ENCODE measurements at places on chromosomes 6 and 20.
A peak's percentile ranks its signal among the peaks of the same experiment; 100 is the strongest.

- DNase-seq, result no peak
Observed at GRCh38 chr6:168216751-168217191, 102.8 kb downstream of the DACT2 start.

DNA sequence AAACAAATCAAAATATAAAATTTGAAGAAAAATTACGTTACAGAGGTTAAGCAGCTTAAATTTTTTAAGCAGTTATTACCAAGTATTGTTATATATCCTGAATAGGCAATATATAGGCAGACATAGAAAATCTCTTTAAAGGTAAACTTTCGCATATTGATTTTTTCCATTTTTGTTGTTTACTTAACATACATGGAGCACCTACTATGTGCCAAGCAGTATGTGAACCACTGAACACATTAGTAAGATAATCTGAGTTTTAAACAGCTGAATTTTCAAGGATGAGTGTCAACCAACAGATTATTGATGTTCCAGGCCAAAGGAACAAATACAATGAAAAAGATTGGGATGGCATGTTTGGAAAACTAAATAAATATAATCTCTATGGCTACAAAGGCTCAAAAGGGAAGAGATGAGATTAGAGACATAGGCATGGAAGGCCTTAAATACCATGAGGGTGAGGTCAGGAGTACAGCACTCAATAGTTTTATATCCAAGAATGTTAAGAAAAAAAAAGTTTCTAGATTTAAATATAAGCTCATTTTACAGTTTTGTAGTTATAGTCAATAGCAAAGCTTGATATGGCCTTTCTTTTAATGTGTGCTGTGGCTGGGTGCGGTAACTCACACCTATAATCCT lies 277.5 kb downstream of the PTPRK start:
- no peak for DNase-seq

DNA sequence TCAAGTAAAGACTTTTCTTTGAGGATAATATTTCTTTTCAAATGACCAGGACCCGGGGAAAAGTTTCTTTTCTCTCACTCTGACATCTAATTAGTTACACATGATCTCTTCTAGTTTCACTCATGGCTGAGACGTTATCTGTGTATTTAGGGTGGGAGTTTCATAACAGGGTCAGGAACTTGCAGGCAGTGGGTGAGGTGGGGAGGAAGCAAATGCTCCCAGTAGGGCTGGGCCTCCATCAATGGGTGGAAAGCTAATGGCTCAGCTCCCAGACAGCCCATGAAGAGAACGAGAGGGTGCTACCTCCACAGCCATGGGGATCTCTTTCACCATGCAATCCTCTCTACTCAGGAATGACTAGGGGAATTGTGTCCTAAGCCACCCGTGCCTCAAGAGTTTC lies 119.3 kb downstream of the F13A1 start:
- DNase-seq, result no peak

- no peak for DNase-seq
Observed at GRCh38 chr6:147421903-147422302, 86.6 kb upstream of the SAMD5 start.

DNA sequence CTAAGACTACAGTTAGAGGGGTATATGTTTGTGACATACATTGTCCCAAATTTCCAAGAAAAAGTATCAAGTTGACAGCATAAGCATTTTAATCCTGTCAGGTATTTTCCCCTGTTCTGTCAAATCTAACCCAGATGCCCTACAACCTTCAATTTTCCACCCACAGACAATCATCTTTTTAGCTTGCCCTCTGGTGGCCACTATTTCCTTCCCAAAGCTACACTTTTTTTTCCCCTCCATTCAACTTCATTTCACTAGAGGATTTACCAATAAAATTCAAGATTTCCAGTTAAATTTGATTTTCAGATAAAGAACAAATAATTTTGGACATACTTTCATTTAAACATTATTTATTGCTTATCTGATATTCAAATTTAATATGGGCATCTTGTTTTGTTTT lies 286.6 kb downstream of the TENT5A start:
- no peak for DNase-seq

DNA sequence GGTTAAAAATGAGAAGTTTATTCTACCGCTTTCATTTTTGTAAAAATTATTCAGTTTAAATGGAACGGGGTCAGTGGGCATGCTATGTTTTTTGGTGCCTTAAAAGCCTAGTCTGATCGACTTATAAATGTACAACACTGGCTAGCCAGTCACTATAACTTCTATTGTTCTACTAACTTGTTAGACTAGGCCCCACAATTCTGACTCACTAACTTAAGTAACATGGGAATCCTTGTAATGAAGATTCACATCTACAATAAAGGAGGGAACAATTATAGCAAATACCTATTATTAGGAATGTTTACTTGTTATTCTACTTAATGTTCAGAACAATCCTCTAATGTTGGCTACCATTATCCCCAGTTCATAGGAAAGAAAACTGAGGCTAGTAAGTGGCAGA lies 28.5 kb downstream of the REPS1 start:
- no peak for DNase-seq

DNA sequence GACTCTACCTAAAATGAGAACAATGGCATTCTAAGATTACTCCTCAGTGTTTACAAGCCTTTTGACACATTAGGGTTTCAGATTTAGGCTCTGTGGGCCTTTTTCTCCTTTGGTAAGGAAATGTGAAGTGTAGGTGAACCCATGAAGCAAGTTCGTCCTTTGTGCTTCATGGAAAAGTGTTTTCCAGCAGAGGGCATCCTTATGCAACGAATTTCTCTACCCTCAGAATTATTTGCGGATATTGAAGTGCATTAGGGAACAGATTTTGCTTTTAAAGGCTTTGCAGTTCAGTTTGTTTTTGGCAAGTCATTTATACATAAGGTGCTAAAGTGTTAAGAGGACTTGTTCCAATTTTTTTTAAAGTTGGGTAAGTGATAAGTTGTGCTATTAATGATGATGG lies 55.7 kb upstream of the FERMT1 start:
- DNase-seq, result no peak

- no peak for DNase-seq
Observed at GRCh38 chr6:169646906-169647567, 54.8 kb downstream of the WDR27 start.

DNA sequence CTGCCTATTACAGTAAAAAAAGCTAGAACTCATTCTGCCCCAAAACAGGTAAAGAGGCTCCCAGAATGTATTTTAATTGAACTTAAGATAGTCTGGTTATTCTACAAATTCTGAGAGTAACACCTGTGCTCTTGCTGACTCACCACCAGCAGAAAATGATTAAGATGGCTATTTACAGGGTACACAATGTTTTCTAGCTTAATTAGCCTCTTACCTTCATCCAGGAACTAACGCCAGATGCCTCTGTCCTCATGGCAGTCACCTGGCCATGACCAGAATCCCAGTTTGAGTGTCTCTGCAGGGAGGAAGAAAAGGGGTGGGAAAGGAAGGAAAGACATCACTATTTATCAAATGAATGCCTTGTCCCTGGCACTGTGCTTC lies 31.3 kb upstream of the PPP1R3G start:
- no peak for DNase-seq

GRCh38 chr20:7505835-7506221 lies 434.4 kb downstream of the HAO1 start:
- no peak for DNase-seq

DNA sequence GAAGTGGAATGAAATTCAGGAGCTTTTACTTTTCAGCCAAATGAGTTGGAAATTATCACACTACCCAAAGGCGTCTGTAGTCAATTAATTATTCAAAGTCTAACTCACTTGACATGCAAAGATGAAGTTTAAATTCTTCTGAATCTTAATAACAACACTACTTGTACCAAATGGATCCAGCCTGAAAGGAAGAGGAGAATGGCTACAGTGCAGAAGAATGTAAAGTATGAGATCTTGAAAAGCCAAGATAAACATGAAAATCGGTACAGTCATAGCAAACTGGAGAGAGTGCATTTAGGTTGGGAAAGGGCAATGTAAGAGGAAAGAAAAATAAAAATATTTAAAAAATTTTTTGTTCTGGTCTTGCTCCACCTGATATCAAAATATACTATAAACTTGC lies 195.5 kb downstream of the SIM1 start:
- no peak for DNase-seq

GRCh38 chr6:6220718-6221117 lies 99.7 kb downstream of the F13A1 start:
- no peak for DNase-seq

DNA sequence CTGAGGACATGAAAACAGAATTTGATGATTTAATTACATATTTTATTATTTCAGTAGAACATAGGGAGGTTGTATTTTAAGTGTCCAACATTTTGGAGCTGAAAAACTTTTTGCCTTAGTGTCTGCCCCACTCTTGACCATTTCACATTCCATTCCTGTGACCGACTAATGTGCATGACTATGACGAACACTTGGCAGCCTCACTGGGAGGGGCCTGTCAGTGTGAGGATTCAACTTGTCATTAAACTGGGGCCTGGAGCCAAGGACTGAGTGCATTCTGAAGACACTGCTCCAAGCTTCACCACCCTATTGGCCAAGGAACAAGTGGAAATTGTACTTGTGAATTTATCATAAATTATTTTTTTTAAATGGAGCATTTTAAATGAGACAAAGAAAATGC lies 661.3 kb downstream of the BCKDHB start:
- no peak for DNase-seq

DNA sequence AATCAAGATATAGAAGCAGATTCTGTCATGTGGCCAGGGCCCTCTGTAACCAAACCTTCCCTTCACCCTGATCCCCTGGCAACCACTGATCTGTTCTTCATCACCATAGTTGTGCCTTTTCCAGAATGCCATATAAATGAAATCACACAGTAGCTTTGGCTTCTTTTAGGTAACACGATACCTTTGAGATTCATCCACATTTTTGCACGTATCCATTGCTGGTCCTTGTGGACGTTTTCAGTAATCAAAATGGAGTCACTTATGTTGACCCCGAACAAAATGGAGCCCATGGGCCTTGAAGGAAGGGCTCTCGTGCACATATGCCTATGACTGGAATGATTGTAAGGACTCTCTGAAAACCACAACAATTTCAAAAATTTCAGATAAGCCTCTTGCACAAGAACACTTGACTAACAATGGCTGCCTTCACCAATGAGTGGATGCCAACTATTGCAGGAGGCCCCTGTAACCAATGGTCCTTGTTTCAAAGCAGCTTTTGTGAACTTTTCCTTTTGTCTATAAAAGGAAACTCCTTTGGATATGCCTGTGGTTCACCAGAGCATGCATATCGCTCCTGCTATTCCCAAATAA lies 84.3 kb upstream of the RALY start:
- no peak for DNase-seq

DNA sequence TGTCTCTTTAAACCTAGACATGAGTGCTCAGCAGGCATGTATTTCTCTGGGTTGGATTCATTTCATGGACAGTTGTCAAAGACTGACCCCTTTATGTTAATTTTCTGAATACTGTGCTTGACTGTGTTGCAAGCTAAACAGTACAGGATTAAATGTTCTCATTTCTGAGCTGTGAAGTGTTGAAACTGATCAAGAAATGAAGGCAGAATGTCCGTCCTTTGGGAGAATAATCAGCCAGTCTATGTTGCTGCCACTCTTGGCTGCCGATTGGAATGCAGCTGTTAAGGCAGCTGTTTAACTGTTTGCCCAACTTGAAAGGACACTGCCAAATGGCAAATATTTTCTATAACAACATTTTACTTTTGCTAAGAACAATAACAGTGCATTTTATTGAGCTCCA lies 87.3 kb downstream of the CEP57L1 start:
- DNase-seq, result no peak

- DNase-seq, result no peak
Observed at GRCh38 chr20:31962761-31963160, 5.2 kb upstream of the XKR7 start.

DNA sequence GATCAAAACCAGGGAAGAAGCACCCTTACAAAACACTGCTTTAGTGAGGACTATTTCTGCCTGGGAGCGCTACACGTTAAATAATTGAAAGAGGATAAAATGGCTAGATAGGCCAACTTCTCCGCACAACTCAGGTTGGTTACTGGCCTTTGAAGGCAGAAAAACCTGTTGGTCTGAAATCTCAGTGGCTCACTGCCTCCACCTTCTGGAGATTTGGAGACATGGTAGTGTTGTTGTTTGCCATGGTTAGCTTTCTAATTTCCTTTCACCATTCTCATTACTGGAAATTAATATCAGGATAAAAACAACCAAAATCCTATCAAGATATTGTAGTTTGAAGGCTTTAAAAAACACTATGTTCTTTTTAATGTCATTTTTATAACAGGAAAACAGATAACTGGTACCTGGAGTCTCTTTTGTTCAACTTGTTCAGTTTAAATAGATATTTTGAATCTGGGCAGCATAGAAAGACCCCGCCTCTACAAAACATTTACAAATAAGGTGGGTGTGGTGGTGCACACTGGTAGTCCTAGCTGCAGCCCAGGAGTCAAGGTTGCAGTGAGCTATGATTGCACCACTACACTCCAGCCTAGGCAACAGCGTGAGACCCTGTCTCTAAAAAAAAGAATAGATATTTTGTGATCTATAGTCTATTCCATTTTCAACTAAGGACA lies 27.5 kb upstream of the BCLAF1 start:
- DNase-seq, result peak; percentile 44

- DNase-seq, result no peak
Observed at GRCh38 chr6:17721671-17722070, 14.9 kb upstream of the NUP153 start.

- DNase-seq, result no peak
Observed at GRCh38 chr6:56838016-56838555, 116.8 kb upstream of the BEND6 start.

DNA sequence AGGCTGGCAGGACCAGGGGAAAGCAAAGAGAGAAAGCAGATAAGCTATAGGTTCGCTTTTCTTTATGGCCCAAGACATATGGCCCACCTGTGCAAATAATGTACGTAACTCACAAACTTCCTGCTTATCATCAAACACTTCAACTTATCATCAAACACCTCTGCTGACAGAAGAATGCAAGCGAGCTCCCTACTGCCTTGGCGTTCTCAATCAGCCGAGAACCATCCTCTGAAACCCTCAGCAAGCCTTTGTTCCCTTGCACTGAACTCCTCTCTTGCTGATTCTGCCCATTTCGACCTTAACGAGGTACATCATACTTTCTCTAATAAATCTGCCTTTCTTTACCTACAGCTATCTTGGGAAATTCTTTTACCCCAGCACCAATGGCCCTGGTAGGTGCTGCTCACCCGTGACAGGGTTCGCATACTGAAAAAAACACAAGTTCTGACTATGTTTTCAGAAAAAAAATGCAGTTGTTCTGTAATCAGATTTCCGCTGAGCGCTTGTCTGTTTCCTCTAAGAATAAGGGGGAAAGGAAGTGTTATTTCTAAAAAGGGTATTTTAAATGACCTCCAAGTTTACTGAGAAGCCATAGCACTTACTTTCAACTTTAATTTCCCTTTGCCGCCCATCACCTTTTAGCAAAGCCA lies 28.3 kb downstream of the SERPINB6 start:
- DNase-seq, result no peak

- no peak for DNase-seq
Observed at GRCh38 chr20:61161726-61162390, 90.2 kb upstream of the CDH4 start.

GRCh38 chr20:37279820-37280219 lies 9.6 kb upstream of the MANBAL start:
- no peak for DNase-seq

Measured in activated naive CD8-positive, alpha-beta T cell treated with anti-CD3 and anti-CD28 coated beads, Interleukin-2, amount 50 U/mL, for 24 hours (primary cell).